Activated CD4-positive, alpha-beta T cell treated with anti-CD3 and anti-CD28 coated beads, Interleukin-2, amount 10 ng/mL, durations not matched to agents 7 days and 5 days (primary cell): ENCODE measurements at places on chromosomes 7 and 10.

- no peak for DNase-seq
Observed at GRCh38 chr7:92797693-92798092, 38.7 kb downstream of the CDK6 start.

DNA sequence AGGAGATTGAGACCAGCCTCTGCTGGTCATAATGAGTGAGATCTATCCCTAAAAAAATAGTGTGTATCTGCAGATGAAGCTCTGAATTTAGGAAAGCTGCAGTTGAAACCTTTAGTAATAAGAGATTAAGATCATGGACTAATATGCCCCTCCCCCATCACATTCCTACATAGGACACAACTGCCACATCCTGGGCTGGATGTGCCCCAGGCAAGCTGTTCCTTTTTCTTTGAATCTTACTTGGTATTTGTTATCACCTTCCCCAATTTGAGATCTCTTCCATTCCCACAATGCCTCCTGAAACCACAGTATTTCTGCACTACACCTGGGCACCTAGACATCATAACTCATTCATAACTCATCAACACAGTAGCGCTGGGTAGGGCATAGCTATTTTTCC lies 74.1 kb downstream of the DOCK1 start:
- DNase-seq: no peak

- DNase-seq: peak; percentile 2
Observed at GRCh38 chr10:43195557-43195956, 57.3 kb downstream of the CSGALNACT2 start.

DNA sequence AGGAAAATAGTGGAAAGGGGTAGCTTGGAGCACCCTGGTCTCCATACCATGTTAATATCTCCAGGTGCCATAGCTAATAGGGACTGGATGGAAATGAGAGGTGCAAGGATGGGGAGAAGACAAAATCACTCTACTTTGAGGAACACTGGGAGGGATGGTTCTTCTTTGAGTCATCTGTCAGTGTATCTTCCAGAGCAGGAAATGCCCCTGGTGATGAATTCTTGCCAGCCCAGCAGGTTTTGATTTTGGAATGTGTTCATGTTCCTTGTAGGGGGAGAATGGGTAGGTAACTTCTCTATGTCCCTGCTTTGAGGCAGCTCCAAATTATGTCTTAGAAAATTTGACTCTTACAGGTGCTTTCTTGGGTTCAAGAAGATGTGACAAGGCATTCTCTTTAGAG lies 177.0 kb upstream of the GLI3 start:
- DNase-seq: no peak

- DNase-seq: no peak
Observed at GRCh38 chr7:78315119-78315518, 516.5 kb downstream of the PHTF2 start.

GRCh38 chr7:140704205-140704604 lies 7.7 kb downstream of the NDUFB2 start:
- no peak for DNase-seq

GRCh38 chr7:6071406-6071805 lies 40.2 kb downstream of the ANKRD61 start:
- DNase-seq: no peak

- DNase-seq: no peak
Observed at GRCh38 chr7:46239846-46240245, 318.8 kb upstream of the IGFBP3 start.

DNA sequence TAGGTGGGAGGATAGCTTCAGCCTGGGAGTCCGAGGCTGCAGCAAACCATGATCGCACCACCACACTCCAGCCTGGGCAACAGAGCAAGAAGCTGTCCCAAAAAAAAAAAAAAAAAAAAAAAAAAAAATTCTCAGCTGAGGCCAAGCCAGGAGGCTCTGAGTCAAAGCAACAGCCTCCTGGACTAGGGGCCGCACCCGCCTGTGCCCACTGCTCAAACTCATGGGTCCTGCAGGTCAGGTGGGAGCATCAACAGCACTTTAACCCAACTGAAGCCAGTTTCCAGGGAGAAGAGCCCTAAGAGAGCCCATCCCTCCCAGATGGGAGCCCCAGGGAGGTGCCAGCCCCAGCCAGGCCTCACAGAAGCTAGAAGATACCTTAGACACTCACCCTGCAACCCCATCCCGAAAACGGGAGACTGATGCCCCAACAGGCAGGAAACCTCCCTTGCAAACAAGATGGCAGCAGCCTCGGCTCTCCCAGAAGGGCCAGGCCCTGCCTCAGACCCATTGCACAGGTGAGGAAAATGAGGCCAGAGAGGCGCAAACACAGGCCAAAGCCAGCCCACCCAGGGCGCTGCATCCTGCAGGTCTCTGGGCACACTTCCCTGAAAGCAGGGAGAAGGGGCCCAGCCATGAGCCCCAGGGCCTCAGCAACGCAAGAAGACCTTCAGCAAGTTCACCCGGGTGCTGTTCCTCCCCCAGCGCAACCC lies 11.0 kb downstream of the PDGFA start:
- no peak for DNase-seq

DNA sequence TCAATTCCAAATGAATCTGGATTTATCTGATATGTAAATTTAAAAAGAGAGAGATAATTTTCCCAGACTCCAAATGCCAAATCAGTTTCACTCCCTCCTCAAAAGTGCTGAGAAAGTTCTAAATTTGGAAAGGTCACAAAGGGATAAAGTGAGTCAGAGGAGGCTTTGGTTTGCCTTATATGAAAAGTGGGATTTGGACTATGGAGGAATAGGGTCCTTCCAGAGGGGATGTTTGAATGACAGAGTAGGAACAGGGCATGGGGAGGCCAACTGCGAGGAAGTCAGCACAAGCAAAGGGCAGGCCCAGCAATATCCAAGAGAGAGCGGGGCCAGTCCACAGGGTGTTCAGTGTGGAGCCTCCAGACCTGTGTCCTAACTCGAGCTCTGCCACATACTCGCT lies 9.8 kb upstream of the FAS start:
- no peak for DNase-seq

GRCh38 chr10:89829887-89830269 lies 128.5 kb downstream of the KIF20B start:
- no peak for DNase-seq

DNA sequence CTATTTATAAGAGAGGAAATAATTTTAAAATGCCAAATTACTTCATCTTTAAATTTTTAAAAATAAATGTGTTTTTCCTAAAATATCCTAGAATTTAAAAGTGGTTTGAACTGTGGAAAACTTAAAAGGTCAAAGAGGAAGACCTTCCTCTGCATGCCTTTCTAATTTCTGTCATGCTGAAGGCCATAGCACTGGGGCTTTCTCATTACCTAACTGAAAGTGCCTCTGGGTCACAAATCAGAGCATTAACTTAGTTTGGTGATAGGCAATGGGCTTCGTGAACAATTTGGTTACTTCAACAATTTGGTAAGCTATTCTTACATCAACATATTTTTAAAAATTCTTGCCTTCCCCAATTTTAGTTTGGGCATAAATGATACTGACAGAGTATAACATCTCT lies 100.2 kb upstream of the SAMD8 start:
- no peak for DNase-seq

- no peak for DNase-seq
Observed at GRCh38 chr7:53214463-53214862, 179.0 kb downstream of the POM121L12 start.

DNA sequence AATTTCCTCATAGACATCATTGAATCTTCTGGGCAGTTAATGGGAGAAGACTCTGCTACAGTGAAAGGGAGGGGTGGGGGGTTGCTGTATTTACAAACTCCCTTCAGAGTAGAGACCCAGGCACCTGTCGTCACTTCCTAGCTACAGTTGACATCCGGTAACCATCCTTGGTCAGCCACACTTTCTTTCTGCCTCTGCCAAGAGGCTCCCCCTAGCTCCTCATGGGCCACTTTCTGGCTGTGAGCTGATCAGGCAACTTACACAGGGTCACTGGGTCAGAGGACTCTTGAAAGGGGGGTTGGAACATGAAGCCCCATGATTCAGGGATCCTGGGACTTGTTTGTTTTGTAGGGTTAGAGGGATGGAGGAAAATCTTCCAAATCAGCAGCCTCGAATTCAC lies 1.2 kb downstream of the TECPR1 start:
- DNase-seq: peak; percentile 77

- DNase-seq: no peak
Observed at GRCh38 chr10:131009791-131010190, 301.7 kb downstream of the TCERG1L start.

DNA sequence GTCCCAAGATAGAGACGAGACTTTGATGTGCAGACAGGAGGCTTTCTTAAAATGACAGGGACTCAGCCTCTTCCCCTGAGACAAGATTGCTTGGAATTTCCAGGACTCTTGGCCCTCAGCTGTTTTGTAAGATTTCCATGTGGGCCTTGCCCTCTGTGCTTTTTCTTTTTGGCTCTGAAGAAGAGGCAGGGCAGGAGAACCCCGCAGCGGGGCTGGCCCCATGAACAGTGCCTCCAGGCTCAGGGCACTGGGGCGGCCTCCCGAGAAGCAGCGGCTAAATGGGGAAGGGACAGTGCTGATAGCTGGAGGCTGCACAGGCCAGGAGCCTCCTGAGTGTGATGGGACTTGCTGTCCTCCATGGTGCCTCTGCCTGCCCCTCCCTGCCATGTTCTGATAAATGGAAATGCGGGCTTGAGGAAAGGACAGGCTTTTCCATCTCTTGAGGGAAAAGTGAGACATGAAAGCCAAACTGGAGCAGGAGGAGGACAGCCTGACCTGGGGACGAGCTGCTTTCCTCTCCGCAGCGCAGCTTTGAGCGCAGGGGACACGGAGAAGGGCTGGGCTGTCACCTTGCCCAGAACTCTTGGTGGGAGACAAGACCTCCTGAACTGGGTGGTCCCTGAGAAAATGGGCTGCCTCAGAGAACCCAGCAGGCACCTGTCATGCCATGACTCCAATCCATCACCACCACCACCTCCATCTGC lies 12.1 kb downstream of the SAP25 start:
- DNase-seq: no peak

DNA sequence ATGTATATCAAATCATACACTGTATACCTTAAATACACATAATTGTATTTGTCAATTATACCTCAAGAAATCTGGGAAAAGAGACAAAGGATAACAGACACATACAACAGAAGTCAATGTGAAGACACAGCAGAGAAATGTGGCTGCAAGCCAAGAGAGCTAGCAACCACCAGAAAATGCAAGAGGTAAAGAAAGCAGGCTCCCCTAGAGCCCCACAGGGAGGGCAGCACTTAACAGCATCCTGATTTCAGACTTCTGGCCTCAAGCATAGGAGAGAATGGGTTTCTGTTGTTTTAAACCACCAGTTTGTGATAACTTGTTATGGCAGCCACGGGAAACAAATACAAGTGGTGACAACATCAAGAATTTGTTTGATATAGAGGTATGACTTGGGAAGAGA lies 1197.2 kb downstream of the SORCS1 start:
- no peak for DNase-seq

GRCh38 chr10:4902571-4903011 lies 60.6 kb upstream of the AKR1C1 start:
- DNase-seq: no peak

- no peak for DNase-seq
Observed at GRCh38 chr10:115321360-115321759, 228.2 kb downstream of the ATRNL1 start.

DNA sequence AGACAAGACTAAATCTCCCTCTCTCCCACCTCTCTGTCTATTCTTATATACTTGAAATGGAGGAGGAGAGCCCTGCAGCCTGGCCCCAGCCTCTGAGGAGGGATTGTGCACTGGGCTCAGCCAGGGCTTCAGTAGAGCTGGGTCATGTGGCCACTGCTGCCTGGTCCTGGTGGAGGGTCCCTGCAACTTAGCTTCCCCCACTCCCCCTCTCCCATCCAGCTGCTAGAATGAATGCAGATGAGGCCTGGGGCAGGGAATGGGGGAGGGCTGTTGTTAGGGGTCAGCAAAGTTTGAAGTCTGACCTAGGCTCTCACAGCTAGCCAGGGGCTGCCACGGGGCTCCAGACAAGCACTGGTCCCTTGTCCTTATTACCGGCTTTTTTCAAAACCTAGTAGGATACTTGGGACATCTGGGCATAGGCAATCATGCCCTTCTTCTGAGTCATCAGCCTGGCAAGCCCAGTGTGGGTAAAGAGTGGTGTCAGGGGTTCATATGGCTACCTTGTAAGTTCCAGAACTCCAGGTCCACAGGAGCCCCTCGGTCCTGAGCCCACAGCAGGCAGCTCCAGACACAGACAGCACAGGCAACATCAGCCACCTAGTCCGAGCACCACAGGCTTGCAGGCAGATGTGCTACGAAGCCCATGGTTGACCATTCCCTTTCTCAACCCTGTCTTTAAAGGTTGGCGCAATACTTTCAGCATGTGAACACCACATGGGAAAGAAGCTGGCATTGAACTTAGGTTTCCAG lies 12.8 kb upstream of the CXCL12 start:
- DNase-seq: peak; percentile 3

- DNase-seq: no peak
Observed at GRCh38 chr10:57880446-57881227, 387.1 kb downstream of the IPMK start.

DNA sequence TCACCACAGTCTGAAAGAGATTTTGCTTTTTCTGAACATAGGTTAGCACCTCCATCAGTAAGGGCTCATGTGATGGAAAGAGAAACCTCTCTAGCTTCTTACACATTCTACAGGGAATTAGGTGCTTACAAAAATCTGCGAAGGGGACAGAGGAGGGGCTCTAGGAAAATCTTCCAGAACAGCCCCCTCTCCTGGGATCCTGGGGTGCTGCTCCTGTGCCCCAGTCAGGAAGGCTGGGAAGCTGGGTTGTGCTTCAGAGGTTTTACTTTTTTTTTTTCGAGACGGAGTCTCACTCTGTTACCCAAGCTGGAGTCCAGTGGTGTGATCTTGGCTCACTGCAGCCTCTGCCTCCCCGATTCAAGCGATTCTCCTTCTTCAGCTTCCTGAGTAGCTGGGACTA lies 7.5 kb upstream of the FAM171A1 start:
- DNase-seq: no peak

GRCh38 chr7:37549076-37549931 lies 100.6 kb upstream of the ELMO1 start:
- DNase-seq: no peak

GRCh38 chr10:26779176-26779860 lies 81.4 kb downstream of the ABI1 start:
- DNase-seq: no peak

DNA sequence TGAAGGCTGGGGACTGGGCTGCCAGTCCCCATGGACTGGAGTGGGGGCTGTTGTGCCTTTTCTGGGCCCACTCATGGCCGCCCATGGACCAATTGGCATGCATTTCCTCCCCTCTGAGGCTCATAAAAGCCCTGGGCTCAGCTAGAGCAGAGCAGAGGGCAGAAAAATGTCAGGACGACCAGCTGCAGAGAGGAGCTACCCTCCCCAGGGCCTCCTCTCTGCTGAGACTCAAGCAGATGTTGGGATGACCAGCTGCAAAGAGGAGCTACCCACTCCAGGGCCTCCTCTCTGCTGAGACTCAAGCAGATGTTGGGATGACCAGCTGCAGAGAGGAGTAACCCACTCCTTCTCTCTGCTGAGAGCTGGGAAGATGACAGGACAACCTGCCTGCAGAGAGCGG lies 20.3 kb upstream of the NUB1 start:
- no peak for DNase-seq

GRCh38 chr7:25069900-25070443 lies 55.1 kb downstream of the CYCS start:
- DNase-seq: peak; percentile 74
